Right ventricle myocardium superior (tissue), 1 donor: ENCODE measurements at places on chromosomes 6 and 20. TPM values are rescaled to one million over a fixed set of nuclear protein-coding genes. Genes with fewer than 3 reads are reported as not detected.

DNA sequence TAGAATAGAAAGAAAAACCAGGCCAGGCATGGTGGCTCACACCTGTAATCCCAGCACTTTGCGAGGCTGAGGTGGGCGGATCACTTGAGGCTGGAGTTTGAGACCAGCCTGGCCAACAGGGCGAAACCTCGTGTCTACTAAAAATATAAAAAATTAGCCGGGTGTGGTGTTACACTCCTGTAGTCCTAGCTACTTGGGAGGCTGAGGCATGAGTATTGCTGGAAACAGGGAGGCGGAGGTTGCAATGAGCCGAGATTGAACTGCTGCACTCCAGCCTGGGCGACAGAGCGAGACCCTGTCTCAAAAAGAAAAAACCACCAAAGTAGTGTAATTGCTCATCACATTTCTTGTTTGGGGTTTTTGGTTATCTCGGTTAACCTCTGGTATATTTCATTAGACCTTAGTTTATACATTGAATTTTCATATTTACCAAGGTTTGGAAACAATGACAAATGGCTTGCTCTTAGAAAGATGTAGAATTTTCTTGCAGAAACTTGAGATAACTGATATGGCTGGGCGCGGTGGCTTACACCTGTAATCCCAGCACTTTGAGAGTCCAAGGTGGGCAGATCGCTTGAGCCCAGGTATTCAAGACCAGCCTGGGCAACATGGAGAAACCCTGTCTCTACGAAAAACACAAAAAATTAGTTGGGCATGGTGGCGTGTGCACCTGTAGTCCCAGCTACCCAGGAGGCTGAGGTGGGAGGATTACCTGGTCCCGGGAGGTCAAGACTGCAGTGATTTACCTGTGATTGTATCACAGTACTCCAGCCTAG lies 14.2 kb downstream of the ITCH start:
- DNase-seq = no peak

GRCh38 chr6:30942338-30943060 lies 1.7 kb downstream of the MUCL3 start:
- DNase-seq = peak; percentile 77

DNA sequence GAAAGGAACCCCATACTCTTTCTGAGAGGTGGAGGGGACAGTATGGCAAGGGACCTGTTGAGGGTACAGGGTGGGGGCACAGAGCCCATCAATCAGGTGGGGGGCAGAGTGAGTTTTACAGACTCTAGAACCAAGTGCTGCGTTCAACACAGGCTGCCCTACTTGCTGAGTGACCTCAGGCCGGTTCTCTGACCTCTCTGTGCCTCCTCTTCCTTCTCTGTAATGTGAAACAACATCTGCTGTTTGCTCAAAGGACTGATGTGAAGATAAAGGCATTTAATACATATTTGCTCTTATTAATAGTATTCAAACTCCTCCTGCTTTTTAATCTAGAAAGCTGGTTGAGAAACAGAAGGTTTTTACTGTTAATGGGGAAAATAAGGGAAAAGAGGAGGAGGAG lies 25.9 kb upstream of the APMAP start:
- no peak for DNase-seq

GRCh38 chr20:38453941-38454340 lies 18.7 kb upstream of the RALGAPB start:
- no peak for DNase-seq

DNA sequence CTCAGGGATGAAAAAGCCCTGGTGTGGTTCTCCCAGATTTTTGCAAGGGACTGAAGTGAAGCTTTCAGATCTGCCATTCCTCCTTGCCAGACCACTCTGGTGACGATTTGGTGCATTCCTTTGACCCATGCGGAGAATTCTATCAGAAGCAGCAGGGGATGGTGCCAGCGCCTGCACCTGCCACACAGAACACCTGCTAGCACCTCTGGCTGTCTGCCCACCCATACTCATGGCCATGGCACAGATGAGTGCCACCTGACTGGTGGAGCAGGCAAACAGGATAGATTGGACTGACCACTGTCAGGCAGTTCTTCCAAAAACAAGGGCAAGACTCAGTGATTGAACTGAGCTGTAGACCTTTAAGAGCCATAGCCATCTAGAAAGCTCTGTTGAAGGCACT lies 107.1 kb downstream of the CDYL start:
- no peak for DNase-seq

DNA sequence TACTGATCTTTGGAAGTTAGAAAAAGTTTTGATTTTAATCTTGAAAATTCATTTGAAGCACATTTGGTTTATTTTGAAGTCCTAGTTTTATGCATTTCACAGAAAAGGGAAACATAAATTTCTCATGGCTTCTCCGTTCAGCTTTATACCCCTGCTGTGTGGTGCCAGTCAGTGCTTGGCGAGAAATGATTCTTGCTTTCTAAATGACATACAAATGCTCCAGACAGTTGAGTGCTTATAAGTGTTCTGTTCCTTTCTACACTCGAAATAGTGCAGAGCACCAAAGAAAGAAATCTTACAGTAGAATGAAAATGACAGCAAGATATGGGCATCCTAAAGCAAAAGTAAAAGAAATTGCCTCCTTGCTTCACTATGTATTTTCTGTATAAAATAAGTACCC lies 9.0 kb upstream of the ZNF292 start:
- DNase-seq = no peak

DNA sequence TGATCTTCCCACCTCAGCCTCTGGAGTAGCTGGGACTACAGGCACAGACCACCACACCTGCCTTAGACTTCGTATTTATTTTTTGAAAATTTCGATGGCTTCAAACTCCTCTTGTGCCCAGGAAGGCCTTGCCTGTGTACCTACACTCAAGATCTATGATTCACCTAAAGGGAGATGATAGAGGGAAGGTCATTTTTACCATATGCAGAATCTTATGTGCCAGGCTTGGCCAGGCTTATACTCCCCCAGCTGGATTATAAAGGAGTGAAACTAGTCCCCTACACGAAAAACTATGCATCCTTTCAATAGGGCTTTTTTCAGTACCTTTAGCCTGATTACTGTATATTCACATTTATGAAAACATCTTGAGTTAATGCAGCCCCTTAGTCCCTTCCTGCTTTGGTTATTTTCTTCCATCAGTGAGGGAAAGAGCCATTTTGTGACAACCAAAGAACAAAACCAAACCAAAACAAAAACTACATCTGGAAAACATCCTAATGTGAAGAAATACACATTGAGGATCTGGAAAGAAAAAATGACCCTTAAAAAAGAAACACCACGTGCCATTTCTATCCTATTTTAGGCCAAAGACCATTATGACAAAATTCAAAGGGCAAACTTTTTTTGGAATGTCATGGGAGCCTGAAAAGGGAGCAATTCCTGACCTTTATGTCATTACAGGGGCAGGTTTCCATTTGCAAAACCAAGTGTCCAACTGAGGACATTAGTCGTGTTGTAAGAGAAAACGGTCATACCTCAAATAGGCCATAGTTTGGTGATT lies 34.7 kb downstream of the RIPOR2 start:
- no peak for DNase-seq

GRCh38 chr20:14561741-14562221 lies 224.4 kb upstream of the FLRT3 start:
- DNase-seq = no peak

DNA sequence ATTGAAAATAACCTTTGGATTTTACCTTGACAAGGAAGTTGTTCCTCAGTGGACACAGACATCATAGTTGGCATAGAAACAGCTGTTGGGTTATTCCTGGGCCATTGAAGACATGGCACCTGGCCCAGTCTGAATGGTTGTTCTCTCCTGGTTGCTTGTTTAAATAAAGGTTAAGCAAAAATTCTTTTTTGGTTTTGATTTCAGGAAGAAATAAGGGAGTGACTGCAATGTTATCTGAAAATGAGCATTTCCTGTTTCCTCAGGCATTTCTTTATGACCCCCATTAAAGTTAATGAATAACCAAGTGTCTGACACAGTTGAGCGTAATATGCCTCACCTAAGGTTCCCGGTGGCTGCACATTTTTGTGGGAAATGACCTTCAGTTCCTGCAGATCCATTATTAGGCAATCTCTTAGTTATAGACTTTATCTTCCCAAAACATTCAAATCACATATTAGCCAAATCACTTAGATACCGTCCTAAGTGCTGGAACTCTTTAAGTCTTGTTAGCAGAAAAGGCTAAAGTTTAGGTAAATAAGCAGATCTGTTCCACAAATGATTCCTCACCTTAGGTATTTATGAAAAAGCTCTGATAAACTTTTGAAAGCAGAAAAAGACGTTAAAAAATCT lies 648.7 kb upstream of the FLRT3 start:
- no peak for DNase-seq

PTK7 gene
- 1.4 TPM for total RNA-seq

DOK5 gene
- total RNA-seq = 2.9 TPM

ZNF335 gene
- 7.6 TPM for total RNA-seq

TMEM244 gene
- not detected for total RNA-seq

GJA10 gene
- total RNA-seq = not detected

SLC22A3 gene
- 1.2 TPM for total RNA-seq
